Astrocyte (in vitro differentiated cells and primary cell): ENCODE measurements at places on chromosomes 2 and 18. TPM values are rescaled to one million over a fixed set of nuclear protein-coding genes. Genes with fewer than 3 reads are reported as not detected.

GRCh38 chr2:4765787-4766530, 926.2 kb upstream of the SOX11 start:
- DNase-seq = no peak

DNA sequence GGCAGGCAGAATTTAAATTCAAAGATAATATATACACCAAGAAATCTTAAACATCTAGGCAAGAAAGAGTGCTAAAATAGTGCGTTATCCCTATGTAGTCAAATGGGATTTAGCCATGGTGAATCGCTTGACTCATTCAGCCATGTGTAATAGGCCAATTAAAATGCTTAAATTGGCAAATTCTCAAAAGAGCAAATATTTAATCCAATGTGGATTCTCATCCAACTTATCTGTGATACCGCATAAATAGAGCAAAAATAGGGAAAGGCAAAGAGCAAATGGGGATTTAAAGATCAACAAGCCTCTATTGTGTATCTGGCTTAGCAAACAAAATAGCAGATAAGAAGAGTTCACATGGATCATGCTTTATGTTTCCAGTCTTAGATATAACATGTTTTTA, 123.2 kb upstream of the RPRM start:
- DNase-seq = no peak

The XDH gene
- 1.9 and 2.2 TPM in 2 replicates for total RNA-seq

- peak; percentile 16 for DNase-seq
Observed at GRCh38 chr2:237895544-237896506, 36.4 kb downstream of the RAMP1 start.
